ENCODE measurements at places on chromosomes 16 and 17.

DNA sequence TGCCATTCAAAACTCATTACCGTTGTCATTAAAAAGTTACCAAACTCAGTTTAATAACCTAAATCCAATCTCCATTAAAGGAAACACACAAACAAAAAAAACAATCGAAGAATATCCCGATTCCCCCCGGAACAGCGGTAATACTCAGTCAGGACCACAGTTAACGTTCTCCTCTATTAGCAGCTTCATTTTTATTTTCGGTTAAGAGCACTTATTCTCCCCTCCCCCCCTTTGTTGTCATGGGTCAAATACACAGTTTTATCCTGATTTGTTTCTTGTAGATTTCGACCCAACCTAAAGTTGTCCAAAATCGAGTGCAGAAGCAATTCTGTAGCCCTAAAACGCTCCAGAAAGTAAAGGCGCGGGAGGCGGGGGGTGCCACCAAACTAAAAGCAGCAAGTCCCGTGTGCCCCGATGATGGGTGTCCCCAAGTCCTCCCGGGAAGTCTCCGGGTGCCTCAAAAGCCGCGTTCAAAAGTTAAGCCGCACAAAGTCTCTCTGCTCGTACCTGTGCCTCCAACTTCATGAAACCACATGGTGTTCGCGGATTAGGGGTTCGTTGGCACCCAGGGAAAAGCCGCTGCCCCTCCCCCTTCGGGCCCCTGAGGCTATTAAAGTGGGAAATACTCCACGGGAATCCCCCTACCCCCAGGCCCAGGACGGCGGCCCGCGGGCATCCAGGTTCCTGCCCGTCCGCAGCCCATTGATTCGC lies 996 bp downstream of the SUMO2 start:
- no peak for DNase-seq

GRCh38 chr17:47649972-47650524 lies 329 bp downstream of the KPNB1 start:
- no peak for DNase-seq

DNA sequence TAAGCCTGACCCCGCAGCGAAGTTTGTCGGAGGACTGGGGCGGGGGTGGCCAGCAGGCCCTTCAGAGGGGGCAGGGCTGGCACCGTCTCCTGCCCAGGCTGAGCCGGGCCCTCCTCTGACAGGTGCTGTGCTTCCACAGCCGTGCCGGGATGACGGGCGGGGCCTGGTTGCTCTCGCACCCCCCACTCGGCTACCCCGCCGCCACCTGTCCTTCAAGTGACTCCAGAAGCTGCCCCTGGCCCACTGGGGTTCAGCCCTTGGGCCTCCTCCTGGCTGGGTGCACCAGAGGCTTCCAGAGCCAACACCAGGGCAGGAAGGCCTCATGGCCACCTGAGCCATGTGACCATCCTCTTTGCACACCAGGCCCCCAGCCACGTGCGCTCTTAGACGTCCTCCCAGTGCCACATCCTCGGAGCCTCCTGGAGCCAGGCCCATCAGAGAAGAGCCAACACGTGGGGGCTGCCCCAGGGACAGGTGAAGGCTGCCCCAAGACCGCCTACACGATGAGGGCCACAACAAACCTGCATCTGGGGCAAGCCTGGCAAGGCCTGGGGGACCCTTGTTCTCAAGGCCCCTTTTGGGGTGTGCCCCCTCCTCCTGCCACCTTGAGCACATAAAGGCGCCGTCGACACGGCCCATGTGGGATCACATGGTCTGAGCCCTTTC lies 7.2 kb downstream of the PDIA2 start:
- no peak for DNase-seq

DNA sequence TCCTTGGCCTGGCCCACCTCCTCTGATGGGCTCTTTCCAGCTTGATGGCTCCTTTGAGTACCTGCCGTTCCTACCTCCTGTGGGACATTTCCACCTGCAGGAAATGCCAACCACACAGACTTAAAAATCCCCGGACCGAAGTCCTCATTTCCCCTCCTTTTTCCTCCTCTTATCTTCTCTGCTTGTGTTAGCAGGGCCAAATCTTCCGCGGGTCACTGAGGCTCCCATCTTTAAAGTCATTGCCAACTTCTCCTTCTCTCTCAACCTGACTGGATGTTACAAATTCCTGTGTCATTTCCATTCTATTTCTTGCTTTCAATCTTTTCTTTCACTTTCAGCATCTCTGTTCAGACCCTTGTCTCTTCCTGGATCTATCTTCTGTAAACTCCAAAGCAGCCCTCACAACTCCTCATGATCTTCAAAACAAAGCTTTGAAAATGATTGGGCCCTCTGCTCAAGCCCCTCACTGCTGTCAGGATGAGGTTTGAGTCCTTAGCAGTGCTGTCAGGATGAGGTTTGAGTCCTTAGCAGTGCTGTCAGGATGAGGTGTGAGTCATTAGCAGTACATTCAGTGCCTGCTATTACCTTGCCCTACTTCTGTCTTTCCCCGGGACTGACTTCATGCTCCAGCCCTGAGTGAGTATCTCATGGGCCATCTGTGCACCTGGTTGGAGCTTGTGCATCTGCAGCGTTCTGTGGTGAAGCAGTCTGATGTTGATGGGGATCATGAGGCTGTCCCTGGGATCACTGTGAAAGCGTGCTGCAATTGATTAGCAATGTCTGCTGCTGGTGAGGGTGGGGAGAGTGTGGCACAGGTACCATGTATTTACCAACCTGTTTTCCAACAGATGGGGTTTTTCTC lies 100.1 kb downstream of the IRF8 start:
- DNase-seq = no peak

DNA sequence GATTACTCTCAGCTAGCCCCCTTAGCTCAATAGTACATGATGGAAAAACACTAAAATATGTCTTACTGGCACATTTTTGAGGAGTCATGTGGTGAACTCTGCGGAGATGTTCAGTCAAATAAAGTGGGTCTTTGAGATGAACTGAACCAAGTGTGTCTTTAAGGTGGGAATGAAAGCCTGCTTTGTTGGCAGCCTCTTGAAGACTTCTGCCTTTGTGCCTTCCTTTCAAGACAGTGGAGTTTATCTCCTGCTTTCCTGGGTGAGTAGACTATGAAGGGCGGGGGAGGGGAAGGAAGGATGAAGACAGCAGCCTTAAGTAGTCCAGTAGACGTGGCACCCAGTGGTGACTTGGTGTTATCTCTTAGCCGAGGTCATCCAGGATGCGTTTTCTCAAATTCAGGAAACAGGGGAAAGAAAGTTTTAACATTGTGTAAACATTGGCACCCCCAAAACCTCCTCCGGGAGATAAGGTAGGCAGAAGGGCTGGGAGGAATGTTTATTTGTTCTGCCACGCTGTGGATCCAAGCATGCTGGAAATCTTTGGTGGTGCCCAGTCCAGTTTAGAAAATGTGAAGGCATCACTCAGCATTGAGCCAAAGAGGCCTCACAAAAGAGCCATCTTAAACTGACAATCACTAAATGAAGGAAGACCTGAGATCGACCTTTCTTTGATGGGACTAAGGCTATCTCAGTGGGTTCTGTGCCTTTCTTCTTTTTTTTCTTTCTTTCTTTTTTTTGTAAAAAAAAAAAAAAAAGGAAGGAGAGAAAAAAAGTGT lies 220.6 kb downstream of the FTO start:
- DNase-seq = no peak

DNA sequence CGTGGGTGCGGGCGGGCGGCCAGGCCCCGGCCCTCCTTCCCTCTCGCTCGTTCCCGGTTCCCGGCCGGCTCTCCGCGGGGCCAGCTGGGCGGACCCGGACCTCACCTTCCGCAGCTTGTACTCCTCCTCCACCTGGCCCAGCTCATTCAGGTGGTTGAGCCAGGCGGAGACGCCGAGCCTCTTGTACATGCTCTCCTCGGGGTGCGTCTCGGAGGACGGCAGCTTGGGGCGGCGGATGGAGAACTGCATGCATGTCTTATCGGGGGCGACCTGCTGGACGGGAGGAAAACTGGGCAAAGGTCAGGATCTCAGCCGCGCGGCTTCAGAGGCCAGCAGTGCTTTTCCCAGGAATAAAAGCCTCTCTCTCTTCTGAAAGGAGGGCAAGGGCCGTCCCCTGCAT lies 85.4 kb downstream of the TBC1D16 start:
- no peak for DNase-seq

GRCh38 chr17:75591722-75592302 lies 4.2 kb downstream of the MYO15B start:
- no peak for DNase-seq

GRCh38 chr17:39244016-39244599 lies 18.4 kb upstream of the STAC2 start:
- DNase-seq = no peak

DNA sequence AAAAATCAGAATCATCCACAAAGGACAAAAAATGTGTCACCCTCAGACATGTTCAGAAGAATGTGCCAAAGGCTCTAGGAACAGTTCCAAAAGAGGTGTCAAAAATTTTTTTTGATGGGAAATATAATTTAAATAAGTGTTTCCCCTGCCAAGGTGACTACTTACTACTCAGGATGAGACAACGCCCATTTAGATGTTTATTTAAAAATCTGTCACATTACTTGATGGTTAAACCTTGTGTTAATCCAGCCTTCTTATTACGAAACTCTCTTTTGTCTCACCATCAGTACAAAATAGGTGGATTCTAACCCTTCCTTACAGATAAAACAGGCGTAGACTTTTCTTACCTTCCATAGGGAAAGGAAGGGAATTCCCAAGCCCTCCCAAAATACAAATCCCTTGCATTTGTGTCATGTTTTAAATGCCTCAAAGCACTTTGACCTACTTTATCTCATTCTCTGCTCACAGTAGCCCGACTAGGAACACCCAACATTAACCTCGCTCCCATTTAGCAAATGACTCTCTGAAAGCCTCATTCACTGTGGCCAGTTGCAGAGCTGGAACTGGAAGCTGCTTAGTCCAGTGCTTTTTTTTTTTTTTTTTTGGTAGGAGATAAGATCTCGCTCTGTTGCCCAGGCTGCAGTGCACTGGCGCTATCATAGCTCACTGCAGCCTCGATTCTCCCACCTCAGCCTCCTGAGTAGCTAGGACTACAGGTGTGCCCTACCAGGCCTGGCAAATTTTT lies 5.8 kb upstream of the GNA13 start:
- DNase-seq = no peak

DNA sequence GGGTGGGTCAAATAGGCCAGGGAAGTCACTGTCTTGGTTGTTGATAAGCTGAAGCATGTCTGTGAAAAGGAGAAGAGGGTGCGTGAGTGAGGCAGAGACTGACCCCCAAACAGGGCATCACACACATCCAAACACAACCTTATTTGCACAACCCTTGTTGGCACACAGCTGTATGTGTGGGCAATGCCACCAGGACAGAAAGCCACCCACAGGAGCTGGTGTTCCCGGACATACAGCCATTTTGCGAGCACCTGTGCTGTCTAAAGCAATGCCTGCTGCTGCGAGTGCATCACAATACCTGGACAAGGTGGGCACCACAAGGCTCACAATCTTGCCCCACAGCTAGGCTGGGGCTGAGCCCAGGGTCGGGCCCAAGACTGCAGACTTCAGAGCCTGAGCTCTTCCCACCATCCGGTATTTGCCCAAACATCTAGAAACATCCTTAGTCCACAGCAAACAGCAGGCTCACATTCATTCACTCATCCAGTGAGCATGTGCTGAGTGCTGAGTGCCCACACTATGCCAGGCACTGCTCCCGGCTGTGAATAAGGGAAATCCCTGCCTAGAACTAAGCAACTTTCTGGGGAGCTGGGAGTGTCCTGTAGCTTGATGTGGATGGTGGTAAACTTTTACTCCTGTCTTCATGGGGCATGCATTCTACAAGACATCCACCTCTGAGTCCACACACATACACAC lies 16.2 kb downstream of the SREBF1 start:
- DNase-seq = no peak

DNA sequence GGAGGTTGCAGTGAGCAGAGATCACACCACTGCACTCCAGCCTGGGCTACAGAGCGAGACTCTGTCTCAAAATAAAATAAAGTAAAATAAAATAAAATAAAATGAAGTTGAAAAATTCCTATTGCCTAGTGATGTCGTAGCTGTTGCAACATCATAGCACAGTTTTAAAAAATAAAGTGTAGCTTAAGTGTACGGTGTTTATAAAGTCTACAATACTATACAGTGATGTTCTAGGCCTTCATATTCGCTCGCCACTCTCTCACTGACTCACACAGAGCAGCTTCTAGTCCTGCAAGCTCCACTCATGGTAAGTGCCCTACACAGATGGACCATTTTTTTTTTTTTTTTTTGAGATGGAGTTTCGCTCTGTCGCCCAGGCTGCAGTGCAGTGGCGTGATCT lies 43.5 kb upstream of the MNT start:
- no peak for DNase-seq

- DNase-seq = no peak
Measured at GRCh38 chr16:65689726-65690125, 567.9 kb upstream of the CDH11 start.

- no peak for DNase-seq
Measured at GRCh38 chr16:56199164-56199563, 7.9 kb downstream of the GNAO1 start.

- DNase-seq = peak; percentile 54
Measured at GRCh38 chr16:56108056-56108471, 83.2 kb upstream of the GNAO1 start.

DNA sequence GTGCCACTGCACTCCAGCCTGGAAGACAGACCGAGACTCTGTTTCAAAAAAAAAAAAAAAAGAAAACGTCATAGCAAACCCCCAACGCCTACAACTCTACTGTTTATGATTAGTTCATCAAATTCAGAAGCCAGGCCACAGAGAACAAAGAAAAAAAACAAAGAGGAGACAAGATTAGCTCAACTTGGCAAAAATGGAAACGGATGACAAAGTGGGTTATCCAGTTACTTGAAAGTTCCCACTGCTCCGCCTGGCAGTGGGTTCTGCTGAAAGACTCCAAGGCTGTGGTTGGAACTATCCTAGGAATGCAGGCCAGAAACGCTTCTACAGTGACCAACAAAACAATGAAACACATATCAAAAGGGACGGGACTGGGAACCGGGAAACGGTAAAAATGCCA lies 53.1 kb downstream of the MRM3 start:
- DNase-seq = no peak

DNA sequence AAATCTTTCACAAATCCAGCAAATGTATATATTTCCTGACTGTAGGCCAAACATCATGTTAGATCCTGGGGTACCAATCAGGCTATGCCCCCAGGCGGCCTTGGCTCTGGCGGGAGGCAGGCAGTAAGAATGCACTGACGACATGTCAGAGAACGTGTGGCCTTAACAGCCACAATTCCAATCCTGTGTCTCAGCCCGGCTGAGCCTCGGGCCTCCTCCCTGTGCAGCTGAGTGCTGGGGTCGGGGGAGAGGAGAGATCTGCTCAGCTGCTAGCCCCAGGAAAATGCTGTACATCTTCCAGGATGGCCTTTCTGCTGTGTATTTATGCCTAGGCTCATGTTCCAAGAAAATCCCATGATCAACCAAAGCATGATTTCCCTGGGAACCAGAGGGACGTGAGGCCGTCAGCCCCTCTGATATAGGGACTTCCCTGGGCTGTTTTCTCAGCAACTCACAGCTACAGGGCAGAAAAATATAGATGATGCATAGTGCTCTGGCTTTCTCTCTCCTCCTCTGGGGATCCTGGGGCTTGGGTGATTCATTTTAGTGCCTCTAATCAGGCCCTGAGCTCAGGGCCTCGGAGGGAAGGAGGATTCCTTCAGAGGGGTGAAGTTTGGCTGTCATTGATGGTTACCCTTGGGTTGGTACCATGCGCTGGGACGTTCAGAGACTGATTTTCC lies 604.0 kb downstream of the HS3ST4 start:
- no peak for DNase-seq

- DNase-seq = no peak
Measured at GRCh38 chr17:74713171-74713755, 540 bp upstream of the CD300LF start.
